ENCODE measurements at places on chromosomes 2 and 18.

GRCh38 chr2:127683757-127684156 lies 8.4 kb upstream of the LIMS2 start:
- DNase-seq = no peak

DNA sequence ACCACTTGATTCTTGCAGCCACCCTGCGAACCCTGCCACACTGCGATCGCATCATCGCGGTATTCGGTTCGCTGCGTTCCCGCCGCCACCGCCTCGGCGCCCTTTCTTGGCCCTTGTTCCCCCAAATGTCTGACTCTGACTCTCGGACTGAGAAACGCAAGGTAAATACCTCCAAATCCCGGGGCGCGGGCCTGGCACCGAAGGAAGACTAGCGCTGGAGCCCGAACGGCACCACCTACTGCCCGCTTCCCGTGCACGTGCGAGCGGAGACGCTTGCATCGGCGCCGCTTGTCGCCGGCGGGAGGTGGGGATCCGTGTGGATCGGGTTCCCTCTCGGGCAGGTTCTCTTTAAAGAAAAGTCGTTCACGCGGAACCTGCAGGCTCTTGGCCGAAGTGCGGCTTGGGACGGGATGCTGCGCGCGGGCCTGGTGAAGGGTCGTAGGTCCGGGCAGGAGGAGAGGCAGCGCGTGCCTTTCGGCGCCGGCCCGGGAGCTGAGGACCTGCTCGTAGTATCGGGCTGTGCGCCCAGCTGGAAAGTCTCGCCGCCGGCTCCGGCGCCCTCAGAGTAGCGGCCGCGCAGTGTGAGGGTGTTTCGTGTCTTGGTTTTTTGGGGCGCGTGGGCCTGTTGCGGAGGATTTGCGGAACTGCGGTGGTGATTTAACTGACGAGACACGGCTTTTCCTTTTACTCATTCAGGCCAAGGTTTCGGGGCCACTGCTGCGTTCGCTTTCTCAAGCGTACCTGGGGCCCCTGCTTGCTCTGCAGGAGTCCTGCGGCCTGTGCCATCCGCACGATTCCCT lies 514 bp downstream of the BCL2L11 start:
- no peak for DNase-seq

GRCh38 chr2:130754811-130755210 lies 529 bp upstream of the AMER3 start:
- no peak for DNase-seq

DNA sequence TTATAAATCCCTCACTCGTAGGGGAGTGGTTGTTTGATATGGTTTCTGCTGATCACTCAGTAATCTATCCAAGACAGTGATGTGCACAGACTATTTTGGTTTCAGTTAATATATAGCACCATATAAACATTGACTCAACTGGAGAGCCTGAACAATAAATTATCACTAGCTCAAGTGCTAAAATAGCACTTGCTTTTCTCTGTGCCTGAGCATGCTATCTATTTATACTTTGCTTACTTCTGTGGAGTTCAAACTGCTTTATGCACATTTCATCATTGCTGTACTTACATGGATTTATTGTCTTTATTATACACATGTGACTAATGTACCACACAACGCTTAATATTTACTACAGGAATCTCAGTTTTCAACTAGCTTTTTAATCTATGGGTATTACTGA lies 133.6 kb downstream of the BCL2 start:
- DNase-seq = no peak

DNA sequence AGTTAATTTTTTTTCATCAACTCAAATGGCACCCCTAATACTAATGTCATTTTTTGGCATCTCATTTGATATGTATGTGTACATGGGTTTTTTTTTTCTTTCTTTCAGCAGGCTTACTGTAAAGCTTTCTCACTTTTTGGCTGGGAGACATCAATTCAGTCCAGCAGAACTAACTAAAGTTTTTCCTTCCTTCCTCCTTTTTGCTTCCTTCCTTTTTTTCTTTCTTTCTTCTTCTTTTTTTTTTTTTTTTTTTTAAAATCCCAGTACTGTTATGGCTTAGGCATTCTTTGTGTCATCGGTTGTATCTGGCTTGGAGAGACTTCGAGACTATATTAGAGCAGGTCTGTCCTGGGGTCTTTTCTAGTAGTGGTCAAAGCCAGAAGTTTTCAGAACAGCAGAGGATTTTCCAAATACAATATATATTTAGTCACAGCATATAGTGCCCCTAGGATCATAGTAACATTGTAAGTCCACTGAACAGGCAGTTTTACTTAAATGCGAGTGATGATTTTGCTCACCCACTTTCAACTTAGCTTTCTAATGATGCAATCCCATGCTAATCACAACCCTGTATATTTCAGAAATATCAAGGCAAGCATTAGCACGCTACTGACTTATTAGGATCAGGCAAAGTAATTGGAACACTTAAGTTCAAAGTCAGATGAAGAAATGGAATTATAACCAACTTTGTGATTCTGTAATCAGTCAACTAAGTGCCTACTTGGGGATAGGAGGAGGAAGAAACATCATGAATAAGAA lies 4.0 kb downstream of the KLHL29 start:
- DNase-seq = no peak

GRCh38 chr2:191728750-191729624 lies 51.1 kb downstream of the NABP1 start:
- DNase-seq = no peak

DNA sequence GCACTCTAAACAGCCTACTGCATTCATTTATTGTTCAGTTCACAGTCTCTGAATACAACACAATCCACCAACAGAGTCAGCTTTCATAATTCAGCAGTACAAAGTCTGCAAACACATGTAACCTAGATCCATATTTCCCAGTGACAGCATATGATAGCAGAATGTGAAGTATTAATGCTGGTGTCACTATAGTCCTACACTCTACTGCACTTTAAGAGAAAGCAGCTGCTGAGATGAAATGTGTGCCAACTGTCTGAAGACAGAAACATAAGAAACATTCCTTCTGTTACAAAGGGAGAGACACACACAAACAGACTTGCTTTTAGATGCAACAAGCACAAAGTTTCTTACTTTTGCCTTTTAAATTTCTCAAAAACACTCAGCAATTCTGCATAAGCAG lies 441.8 kb downstream of the ZEB2 start:
- DNase-seq = no peak

- DNase-seq = no peak
These were observed 41.9 kb upstream of the SPATS2L start for GRCh38 chr2:200264631-200265030.

DNA sequence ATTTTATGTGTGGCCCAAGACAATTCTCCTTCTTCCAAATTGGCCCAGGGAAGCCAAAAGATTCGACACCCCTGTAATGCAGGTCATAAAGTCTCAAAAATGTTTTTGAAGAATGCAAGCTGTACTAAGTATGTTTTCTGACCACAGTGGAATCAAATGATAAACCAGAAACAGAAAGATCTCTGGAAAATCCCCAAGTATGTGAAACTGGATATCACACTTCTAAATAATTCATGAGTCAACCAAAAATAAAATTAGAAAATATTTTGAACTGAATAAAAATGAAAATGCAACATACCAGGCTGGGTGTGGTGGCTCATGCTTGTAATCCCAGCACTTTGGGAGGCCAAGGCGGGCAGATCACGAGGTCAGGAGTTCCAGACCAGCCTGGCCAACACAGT lies 34.1 kb upstream of the UBE2F start:
- no peak for DNase-seq

- no peak for DNase-seq
These were observed 82.0 kb upstream of the SLC39A10 start for GRCh38 chr2:195575016-195575415.

DNA sequence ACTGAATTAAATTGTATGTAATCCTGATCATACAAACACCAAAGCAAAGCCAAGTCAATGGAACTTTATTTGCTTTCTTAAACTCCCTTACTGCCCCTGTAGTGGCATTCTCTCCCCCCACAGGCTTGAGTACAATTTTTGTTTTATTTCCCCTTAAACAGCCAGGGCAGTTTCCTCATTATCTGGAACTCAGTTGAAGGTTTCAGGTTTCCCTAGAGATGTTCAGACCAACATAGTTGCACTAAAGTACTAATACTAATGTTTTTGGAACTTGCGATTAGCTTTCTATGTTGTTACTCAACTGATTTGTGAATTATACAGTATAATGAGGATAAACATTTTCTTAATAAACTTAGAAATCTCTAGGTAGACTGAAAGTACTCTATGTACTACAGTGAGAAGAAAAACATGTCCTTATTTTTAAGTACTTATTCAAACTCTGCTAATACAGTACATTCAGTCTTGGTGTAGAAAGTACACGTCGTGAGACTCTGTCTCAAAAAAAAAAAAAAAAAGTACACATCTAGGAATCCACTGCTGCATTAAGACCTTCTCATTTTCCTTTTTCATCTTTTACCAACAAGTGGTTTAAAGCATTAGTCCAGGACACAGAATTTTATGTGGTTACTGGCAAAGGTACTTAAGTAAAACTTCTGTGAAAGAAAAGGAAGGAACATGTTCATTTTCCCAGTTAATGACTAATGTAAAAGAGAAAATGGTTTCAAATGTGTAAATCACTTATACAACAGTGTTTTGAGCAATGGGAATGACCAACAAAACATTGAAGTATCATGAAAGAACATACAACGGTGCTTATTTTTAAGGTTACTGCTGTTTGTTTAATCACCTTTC lies 209.5 kb upstream of the SMAD7 start:
- DNase-seq = no peak

GRCh38 chr2:88234760-88235159 lies 64.6 kb downstream of the THNSL2 start:
- DNase-seq = no peak

- no peak for DNase-seq
These were observed 500.8 kb upstream of the ZEB2 start for GRCh38 chr2:145020694-145021093.

DNA sequence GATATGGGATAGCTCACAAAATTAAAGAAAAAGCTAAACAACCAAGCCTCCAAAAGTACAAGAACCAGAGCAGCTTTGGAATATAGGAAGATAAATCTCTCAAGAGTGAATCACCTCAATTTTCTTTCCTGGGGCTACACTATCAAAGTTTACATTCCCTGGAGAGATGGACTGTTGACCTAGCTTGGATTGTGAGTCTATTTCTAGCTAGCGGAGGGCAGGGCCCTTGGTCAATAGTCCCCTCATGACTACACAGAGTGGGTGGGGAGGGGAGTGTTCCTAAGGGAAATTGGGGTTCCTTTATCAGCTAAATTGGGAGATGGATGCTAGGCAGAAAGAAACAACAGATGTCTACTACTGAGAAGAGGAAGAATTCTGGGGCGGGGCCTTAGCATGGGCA lies 29.9 kb upstream of the EIF2AK3 start:
- DNase-seq = no peak

GRCh38 chr2:55311444-55311870 lies 42.4 kb upstream of the MTIF2 start:
- DNase-seq = peak; percentile 2

DNA sequence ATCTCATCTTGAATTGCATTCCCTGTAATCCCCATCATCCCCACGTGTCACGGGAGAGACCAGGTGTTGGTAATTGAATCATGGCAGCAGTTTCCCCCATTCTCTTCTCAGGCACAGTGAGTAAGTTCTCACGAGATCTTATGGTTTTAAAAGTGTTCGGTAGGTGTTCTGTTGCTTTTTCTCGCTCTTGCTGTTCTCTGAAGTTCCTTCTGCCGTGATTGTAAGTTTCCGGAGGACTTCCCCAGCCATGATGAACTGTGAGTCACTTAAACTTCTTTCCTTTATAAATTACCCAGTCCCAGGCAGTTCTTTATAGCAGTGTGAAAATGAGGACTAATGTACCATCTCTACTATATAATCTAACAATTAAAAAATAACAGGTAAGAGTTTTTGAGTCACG lies 409.9 kb upstream of the NRXN1 start:
- DNase-seq = no peak

DNA sequence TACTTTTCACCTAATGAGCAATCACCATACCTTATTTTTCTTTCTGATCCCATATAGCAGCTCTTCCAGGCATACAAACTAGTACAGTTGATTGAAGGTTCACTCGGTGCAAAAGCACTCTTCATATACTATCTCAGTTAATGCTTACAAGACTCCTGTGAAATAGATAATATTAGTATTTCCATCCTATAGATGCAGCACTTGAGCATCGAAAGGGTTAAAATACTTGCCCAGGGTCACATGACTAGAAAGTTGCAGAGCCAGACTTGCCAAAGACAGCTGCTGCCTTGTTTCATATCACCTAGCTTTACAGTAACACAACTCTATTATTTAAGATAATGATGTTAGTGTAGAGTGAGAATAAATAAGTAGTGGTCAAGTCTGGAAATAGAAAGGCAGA lies 466.0 kb upstream of the TNP1 start:
- DNase-seq = no peak

DNA sequence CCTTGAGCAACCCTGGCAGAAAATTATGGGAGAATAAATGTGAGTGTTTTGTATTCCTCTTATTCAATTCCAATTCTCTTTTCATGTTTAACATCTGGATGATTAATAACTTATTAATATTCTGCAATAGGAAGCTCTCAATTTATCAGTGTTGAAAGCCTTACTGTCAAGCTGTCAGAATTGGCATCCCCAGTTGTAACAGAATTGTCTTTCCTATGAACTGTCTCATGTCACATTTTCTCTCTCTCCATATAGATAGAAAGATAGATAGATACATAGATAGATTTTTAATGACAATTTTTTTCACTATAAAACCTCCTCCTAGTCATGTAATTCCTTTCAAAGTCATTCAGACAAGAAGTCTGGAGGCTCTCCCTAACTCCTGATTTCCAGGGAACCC lies 331.5 kb downstream of the GALNT13 start:
- DNase-seq = no peak

DNA sequence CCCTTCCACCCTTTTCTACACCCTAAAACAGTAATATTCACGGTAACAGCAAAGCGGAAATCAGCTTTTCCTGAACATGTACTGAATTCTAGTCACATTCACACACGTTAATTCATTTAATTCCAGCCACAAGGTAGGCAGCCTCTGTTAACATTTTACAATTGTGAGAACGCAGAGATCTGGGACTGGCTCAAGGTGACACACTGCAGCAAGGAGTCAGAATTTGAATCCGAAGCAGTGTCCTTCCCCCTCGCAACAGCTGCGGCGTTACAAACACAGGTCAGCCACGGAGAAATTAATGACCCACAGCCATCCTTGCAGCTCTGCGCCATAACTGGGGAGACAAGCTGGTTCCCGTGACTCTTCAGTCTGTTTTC lies 818 bp upstream of the SLC20A1 start:
- DNase-seq = no peak

DNA sequence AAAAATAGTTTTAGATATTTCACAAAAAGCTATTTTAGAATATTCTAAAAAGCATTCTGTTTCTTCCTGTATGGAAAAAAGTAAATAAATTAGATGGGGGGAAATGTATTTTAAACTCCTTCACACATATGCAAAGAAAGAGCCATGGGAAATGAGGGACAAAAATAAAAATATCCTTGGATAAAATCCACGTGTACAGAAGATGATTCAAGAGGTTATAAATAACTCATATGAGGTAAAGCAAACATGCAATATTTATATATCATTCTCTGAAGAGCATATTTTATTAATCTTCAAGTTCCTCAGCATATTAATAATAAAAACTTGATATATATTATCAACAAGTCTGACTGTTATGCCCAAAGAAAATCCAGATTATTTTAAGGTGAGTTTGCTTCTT lies 8.8 kb upstream of the GFPT1 start:
- DNase-seq = no peak

GRCh38 chr18:61612517-61612916 lies 279.3 kb downstream of the CDH20 start:
- DNase-seq = no peak

Data from activated CD4-positive, alpha-beta T cell treated with anti-CD3 and anti-CD28 coated beads for 24 hours (primary cell).